Natural killer cell treated with Interleukin-12 subunit alpha and Interleukin-12 subunit beta and Interleukin-15 and Interleukin-18, amount 100 ng/mL, for 72 hours (primary cell): ENCODE measurements at places on chromosomes 3 and 15.
A peak's percentile ranks its signal among the peaks of the same experiment; 100 is the strongest.

DNA sequence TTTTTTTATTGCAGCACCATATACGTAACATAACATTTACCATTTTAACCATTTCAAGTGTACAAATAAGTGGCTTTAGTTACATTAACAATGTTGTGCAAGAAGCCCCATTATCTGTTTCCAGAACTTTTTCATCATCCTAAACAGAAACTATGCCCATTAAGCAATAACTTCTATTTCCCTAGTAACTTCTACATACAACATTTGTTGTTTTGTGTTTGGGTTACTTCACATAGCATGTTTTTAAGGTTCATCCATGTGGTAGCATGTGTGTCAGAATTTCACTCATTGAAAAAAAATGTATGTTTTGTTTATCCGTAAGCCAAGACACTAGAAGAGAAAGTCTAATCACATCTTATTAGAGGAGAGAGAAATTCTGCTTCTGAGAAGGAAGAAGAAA, 450.5 kb upstream of the PDZRN3 start:
- no peak for DNase-seq

DNA sequence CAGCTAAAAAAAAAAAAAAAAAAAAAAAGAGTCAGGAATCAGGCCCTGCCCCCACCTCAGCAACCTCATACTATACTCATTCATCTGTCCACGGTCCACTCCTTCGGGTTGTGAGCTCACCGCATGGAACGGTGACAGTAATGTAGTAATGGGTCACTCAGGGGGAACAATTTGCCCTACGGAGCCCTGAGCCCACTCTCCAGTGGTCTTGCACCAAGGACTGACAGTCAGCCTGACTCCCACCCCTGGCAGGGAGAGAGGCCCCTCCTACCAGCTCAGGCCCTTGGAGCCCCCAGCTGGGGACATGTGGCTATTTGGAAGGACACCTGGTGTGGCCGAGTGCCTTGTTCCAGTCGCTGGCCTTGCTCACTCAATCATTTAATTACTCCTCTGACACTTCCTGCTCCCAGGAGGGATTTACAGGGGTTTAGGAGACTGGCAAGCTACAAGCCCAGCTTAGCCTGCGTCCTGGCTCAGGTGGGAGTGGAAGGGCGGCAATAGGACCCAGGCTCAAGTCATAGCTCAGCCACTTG, 19.9 kb upstream of the CACNA2D2 start:
- no peak for DNase-seq

GRCh38 chr15:64559243-64559642, 98.9 kb downstream of the ZNF609 start:
- DNase-seq, result no peak

DNA sequence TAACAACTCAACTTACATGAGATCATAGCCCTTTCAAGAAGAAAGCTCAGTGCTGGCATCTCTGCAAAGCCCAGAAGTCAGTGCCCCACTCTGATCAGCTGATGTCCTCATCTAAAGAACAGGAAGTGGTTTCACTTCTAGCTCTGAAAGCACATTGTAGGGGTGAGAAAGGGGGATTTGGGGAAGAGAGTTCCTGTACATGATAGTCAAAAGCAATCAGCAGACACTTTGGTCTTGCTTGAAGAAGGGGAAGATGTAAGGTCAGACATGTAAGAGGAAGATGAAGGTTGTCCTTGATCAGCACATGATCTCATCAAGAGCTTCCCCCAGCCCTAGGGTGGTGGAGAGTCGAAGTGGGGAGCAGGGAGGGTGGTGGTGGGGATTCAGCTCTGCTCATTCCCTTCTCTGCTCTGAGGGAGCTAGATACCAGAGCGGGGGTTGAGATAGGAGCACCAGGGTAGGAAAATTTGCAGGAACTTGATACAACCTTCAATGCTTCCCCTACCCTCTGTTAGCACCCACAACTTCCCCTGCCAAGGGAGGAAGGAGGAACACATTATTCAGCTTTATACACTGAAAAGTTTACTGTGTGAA, 76.4 kb upstream of the ETV5 start:
- peak; percentile 83 for DNase-seq

- no peak for DNase-seq
Measured at GRCh38 chr3:28948685-28949084, 332.2 kb upstream of the RBMS3 start.

DNA sequence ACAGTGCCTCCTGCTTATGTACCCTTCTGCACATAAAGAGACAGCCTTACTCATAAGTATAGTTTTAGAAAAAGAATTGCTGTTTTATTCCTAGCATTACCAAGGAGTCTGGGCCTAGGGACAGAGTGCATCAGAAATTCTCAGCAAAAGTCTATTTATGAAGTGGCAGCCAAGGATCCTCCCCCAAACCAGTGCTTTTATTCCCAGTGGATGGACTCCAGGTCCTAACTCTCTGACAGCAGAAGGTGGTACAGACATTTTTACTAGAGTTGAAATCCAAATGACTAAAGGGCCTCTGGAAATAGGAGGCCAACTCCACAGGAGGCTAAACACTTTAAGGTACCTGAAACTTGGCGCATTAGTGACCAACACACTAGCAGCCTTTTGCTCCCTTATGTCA, 407.2 kb upstream of the TPRG1 start:
- DNase-seq, result no peak

DNA sequence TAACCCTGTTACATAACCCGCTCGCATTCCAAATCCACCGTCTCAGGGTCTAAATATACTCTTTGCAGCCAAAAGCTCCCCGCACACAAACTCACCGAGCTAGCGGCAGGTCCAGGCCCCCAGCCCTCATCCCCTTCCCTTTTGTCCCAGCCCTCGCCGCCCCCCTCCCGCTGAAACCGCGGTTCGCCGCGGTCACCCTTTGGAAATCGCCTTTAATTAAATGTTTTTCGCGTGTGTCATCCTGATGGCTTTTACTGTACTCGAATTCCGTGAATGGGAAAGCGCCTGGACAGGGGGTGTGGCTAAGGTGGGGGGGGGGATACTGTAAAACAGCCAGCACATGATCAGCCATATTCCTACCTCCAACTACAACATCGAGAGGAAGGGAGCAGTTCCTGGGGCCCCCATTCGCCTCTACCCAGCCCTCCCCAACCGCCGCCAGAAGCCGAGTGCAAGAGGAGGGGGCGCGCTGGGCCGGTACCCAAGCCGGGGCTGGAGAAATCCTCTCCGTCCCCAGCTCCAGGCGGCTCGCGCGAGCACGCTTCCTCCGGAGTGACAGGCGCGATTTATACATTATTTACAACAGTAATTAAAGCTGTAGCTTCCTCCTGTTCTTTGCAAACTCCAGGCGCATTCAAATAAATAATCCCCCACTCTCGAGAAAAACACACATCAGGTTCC, 1.7 kb downstream of the RORA start:
- no peak for DNase-seq

DNA sequence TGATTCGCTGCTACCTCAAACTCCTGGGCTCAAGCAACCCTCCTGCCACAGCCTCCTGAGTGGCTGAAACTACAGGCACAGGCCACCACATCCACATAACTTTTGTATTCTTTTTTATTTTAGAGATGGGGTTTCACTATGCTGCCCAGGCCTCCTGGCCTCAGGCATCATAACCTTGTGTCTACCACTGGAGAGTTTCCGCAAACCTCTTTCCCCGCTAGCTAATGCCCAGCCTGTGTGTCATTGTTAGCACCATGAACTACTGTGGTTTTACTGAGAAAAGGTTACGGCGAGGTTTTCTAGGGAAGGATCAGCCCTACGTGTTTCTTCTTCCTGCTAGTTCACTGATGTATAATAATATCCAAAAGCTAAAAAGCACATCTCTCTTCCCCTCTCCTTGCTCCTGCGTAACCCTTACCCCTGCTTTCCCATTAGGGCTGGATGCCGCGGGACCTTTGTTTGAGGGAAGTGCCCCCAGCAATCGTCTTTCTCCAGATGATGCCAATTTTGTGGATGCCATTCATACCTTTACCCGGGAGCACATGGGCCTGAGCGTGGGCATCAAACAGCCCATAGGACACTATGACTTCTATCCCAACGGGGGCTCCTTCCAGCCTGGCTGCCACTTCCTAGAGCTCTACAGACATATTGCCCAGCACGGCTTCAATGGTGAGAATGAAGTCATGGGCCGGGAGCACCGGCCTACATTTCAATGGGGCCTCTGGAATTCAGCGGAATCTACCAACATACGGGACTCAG, 113.7 kb downstream of the LIPC start:
- peak; percentile 84 for DNase-seq

GRCh38 chr15:68629519-68630210, 50.9 kb downstream of the CORO2B start:
- DNase-seq, result no peak

DNA sequence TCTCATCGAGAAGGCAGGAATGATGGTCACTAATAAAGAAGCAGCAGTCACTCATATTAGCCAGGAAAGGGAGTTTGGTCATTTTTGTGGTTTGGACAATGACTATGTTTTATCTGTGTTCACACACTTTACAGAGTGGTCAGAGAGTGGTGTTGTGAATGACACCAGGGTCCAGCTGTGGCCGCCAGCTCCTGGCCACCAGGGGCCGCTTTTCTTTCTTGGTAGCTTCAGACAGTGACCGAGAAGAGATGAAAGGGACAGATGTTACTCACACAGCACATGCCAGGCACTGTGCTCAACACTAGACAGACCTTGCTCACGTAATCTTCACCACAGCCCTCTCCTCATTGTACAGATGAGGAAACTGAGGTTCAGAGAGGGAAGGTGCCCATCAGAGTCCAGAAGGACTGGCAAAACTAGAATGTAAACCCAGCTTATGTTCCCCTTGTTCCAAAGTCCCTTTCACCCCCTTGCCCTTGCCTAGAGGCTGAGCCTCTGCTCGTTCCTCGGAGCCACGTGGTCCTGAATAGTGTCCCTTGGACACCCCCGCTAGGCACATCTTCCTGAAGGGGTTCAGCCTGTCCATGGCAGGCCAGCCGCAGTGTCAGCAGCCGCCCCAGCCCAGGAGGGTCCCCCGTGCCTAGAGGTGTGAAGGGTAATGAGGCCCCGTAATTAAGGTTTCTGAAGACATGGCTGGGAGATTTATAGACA, 55.6 kb downstream of the CYP11A1 start:
- DNase-seq, result no peak

DNA sequence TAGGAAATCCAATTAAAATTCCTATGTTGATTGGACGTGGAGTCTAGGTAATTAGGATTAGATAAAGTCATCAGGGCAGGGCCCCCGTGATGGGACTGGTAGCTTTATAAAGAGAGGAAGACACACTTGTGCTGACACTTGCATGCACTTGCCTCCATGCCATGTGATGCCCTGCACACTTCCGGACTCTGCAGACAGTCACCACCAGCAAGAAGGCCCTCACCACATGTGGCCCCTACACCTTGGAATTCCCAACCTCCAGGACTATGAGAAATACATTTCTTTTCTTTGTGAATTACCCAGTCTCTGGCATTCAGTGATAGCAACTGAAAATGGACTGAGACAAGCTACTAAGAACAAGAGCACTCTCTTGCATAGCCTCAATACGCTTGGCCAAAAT, 90.6 kb downstream of the CRYGS start:
- no peak for DNase-seq

DNA sequence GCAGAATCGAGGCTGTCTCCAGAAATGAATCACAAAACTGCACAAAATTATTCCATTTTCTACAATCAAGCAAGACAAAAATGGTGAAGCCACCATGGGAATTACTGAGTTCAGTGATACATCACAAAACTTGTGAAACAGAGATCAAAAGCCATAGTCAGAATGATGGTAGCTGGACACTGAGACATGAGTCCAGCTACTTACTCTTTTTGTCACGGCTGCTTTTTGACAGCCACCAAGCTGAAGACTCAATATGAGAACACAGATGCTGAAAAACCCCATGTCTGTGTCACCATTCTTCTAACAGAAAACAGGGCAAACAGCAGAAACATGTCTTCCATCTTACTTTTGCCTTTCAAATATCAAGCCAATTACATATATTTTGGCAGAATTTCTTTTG, 237.6 kb downstream of the LPP start:
- no peak for DNase-seq

DNA sequence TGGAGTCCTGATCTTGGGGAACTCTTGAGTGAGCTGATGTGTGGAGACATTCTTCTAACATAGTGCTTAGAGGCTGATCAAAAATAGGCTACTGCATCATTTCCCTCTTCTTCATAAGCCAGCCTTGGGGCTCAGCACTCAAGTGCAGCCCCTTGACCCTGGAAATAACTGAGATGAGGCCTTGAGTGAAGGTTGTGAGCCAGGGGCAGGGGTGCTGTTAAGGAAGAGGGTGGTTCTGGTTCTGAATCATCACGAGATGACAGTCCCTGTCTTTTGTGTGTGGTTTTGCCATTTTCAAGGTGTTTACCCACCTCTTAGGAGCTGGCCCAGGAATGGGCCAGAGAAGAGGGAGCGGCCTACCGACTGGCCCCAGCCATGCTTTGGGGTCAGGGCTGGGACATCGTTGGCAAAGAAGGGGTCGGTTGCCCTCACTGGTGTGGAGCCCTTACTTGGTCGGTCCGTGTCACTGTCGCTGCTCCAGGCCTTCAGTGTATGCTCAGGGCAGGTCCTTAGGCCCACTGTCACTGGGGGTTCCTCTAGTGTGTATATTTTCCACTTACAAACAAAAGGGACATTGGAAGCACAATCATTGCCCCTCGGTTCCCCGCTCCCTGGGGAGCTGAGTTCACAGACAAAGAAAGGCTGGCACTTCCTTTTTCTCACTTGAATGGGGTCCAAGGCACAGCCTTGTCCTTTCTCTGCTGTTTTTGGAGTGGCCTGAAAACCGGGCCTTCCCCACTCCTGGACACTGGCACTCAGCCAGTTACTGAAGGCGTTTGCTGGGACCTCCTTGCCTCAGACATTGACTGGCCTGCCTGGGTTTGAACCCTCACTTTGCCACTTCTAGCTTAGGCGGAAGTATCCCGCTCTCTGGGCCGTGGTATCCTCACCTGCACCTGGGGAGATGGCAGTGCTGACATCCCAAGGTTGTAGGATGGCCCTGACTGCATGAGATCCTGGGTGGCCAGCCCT, 46.6 kb downstream of the SLC6A6 start:
- no peak for DNase-seq

GRCh38 chr3:128322030-128323022, 144.4 kb downstream of the DNAJB8 start:
- DNase-seq, result peak; percentile 53

DNA sequence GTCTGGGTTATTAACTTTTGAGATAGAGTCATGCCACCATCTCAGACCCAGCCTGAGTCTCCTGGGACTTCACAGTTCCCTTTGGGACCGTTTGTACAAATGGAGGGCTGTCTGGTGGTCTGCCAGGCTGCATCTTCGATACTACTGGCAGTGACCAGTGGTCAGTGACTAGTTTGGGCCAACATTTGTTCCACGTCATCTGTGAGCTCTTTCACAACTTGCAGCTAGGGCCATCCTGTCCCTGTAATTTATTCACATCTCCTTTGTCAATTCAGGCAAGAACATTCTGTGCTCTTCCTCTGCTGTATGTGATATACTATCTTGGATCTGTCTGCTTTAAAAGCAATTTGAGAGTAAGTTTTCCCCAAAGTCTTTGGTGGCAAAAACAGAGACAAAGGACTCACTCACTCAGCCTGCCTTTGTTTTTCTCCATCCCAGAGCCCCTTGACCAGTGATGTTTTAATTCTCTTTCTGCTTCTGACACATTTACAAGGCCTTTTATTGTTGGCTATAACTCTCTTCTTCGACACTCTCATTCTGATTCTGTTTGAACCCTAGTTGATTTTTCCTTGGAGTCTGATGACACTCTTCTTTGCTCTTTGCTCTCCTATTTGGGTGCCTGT, 353.4 kb downstream of the EPHB1 start:
- no peak for DNase-seq
